ENCODE measurements at places on chromosomes 3 and 15.

DNA sequence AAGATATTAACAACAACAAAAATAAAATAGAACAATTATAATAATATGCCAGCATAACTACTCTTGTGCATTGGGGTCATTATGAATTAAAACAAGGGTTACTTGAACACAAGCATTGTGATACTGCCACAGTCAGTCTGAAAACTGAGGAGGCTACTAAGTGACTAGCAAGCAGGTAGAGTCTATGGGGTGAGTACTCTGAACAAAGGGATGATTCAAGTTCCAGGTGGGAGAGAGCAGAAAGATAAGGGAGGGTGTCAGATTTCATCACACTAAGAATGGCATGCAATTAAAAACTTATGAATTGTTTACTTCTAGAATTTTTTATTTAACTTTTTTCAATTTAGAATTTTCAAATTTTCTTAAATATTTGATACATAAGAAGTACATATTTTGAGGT is 754.4 kb upstream of the GOLIM4 start:
- DNase-seq = no peak

DNA sequence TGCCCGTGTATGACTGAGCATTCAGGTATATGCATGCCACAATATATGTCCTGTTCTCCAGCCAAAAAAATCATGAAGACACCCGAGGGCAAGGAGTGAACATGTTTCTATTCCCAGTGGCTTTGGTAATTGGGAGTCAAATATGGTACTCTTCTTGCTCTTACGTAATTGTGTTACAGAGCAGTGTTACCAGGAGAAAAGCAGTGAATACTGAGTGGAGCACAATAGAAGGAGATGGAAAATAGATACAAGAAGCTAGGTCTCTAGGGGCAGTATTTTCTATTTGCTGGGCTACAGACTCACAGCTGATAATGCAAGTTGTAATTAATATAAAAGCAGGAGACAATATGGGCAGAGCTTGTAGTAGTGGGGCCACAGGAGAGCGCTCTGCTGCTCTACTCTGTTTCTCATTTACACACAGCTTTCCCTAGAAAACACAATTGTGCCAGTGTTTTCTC is 13.2 kb downstream of the MEIS2 start:
- no peak for DNase-seq

DNA sequence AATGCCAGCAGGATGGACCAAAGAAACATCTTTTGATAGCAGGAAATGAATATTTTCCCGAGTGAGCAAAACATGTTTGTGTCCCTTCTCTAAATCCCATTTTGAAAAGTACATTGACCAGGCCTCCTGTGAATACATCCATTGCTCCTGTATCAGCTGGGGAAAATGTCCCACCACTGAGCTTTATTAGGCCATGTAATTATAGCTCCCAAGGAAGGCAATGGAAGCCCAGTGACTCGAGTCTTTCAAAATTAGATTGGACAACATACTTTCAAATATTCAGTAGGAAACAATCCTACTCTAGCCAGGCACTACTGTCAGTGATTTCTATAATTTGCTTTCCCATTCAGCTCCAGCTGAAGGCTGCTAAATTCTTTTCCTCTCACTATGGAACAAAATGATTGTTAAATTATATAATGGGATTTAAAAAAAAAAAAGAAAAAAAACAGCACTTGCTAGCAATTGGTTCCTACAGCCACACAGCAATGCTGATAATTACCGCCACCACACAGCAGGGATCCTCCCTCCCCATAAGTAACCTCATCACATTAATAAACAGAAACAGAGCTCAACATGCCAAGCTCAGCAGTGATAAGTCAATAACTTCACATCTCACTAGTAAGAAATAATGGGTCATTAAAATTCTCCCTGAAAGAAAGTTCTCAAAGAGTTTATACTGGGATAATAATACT is 172.4 kb upstream of the SLC2A2 start:
- no peak for DNase-seq

- no peak for DNase-seq
Observed at GRCh38 chr3:128945041-128945877, 48.6 kb downstream of the CFAP92 start.

DNA sequence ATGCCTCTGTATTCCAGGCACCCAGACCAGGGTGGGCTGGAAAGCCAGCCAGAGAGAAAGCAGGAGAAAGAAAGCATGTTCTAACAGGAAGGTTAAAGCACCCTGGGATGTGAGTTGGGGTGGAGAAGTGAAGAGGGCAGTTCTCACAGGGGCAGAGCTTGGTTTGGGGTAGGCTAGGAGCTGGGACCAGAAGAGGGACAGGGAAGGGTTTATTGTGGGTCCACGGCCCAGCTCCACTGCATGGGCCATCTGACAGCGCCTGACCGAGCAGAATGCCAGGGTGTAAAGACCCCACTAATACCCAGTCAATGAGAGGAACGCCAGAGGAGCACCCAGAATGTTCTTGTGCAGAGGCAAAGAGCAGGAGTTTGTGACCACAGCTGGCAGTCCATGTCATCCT is 27.1 kb upstream of the MAGEF1 start:
- no peak for DNase-seq

- no peak for DNase-seq
Observed at GRCh38 chr3:180657094-180657493, 22.2 kb downstream of the CCDC39 start.

- DNase-seq = no peak
Observed at GRCh38 chr15:59642351-59642750, 15.0 kb downstream of the GTF2A2 start.

- no peak for DNase-seq
Observed at GRCh38 chr3:178450476-178450875, 85.8 kb upstream of the KCNMB2 start.

GRCh38 chr3:76040946-76041345 is 255.6 kb upstream of the ZNF717 start:
- no peak for DNase-seq

DNA sequence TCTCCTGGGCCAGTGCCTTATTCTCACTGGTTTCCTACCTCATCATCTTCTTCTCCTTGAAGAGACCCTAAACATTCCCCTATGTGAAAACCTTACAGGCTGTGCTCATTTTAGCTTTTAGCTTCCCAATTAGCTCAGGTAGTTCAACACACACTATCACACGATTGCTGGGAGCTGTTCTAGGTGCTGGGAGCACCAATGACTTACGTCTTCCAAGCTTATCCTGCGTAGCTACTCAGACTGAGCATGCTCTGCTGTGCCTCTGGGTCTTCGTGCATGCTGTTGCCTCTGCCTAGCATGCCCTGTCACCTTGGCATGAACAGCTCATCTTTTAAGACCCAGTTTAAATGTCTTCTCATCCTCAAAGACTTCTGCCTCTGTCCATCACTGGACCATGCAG is 55.7 kb upstream of the APEH start:
- DNase-seq = no peak

DNA sequence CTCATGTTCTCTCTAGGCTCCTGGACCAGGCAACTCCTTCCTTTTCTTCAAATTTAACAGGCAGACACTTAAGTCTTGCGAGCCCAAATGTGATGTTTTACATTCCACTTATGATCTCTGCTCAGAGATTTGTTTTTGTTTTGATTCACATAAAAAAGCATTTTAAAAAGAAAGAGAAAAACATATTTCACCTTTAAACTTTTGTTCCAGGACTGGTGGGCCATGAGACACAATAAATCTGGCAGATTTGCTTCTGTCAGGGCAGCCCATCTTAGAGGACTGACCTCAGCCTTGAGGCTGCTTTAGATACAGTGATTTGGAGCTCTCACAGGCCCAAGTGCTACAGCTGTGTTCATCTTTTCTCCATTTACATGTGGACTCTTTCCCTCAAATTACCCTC is 52.0 kb downstream of the CMSS1 start:
- DNase-seq = no peak

DNA sequence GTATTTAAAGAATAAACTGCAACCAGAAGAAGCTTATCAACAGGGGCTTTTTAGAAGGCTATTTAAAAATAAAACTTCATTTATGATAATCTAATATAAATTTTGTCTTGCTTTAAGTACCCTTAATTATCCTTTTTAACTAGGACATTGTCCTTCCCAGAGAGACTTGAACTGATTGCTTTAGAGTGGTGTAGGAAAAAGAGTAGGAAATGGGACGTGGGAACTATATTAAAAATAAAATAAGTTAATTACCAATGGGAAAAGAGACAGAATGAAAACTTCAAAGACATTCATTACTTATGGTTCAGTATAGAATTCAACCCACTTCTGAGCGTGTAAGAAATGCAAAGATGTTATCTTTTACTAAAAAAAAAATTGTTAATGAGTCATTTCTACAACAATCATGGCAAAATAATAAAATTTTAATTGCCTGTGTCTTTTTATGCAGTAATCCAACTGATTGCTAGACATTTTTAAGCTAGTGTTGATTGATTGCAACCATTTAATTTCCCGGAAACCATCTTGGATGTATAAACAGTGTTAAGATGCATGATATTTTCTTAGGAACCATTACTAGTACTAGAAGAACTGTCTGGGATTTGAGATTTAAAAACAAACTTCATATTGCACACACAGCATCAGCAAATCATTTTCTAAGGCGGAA is 298.8 kb upstream of the UMPS start:
- DNase-seq = no peak

DNA sequence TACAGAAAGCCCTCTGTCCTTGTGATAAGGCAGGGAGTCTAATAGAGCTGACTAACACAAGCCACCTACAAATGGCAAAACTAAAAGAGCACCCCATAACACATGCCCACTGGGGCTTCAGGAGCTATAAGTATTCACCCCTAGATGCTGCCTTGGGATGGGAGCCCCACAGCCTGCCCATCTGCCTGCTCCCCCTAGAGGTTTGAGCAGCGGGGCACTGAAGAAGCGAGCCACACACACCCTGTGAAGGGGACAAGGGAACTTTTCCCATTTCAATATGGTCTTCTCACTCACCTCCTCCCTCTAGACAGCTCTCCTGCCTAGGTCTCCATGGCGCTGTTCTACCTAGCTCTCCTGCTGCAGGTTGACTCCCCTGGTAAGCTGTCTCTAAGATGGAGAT is 261.0 kb downstream of the SHQ1 start:
- no peak for DNase-seq

GRCh38 chr15:62877276-62877857 is 165.2 kb upstream of the TPM1 start:
- no peak for DNase-seq

DNA sequence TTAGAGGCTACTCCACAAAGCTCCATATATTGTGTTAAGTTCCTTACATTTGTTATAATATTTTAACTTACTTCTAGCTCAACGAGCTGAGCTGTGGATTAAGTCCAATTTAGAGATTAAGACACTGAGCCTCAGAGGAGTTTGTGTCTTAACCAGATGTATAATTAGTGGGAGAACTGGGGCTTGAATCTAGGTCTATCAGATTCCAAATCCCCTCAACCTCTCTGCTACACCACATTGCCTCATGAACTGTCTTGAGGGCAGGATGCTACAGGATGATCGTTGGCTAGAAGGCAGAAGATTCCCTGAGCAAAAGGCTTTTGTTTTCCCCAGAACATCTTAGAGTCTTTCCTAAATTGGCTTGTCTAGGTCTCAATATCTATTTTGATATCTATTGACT is 890.8 kb downstream of the NAALADL2 start:
- no peak for DNase-seq

Data from muscle of leg (tissue), 16 donors.